ENCODE measurements at places on chromosomes 1 and 21.

DNA sequence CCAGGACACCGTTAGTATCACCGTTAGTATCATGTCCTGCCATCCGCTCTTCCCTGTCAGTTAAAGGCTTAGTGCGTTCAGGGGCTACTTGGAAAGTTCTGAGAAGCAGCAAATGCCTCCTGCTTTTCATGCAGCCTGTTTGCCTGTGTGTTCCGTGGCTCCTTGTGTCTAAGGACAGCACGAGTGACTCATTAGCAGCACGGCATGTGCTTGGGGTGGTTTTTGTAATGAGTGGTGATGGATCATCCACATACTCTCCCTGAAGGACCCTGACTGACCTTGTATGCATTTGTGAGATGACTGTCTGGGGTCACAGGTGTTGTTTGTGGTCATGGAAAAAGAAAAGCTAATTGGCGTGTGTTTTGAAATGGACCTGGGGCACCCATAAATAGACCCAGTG lies 221.9 kb downstream of the PBX1 start:
- no peak for DNase-seq

GRCh38 chr1:218537122-218537913 lies 192.2 kb downstream of the TGFB2 start:
- no peak for DNase-seq

DNA sequence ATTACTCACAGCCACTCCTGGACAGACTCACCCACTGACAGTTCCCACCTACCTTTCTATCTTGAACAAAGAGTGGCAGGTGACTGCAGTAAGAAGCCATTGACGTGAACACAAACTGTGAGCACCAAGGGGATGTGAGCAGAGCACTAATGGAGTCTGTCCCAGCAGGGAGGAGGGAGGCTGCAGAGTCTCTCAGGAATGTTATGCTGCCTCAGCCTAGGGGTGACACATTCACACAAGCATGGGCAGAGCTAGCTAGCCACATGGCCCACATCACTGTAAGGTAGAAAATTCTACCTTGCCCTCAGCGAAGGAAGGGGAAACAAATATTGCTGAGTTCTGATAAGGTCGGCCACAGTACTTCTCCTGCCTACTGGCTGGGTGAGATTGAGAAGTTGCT lies 56.8 kb upstream of the PTGFRN start:
- no peak for DNase-seq

DNA sequence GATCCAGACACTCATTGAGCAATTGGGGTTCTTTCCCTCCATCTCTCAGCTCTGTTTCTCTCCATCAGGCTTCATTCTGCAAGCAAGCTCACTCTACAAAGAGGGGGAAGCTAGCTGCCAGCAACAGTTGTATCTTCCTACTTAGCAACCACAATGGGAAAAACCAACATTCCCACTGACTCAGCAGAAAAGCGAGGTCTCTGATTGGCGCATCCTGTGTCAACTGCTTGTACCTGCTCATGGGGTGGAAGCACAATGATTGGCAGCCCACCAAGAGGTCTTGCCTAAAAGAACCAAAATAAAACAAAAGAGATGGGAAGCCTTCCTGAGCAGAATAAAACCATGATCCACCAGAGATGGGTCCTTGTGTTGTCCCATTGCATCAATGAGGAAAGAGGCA lies 4.0 kb upstream of the CDA start:
- no peak for DNase-seq

- no peak for DNase-seq
These were observed 77.3 kb upstream of the GALNT2 start for GRCh38 chr1:229989591-229990248.

- DNase-seq: no peak
These were observed 6.0 kb downstream of the KLHDC8A start for GRCh38 chr1:205350691-205351141.

DNA sequence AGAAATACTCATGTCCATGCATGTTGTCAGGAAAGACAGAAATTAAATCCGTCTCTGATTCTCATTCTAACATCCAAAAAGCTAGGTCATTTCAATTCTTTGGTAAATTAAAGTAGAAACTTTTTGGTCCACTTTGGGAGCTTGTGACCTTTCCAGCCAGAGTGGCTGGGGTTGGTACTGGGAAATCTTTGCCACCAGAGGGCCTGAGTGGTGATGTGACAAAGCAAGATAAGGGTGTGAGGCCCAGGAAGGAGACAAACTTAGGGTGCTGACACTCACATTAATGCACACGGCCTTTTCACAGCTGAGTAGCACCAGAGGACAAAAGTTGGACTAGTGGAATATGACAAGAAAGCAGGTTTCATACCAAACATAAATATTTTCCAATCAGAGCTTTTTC lies 144.3 kb downstream of the DNM3 start:
- DNase-seq: peak; percentile 37

DNA sequence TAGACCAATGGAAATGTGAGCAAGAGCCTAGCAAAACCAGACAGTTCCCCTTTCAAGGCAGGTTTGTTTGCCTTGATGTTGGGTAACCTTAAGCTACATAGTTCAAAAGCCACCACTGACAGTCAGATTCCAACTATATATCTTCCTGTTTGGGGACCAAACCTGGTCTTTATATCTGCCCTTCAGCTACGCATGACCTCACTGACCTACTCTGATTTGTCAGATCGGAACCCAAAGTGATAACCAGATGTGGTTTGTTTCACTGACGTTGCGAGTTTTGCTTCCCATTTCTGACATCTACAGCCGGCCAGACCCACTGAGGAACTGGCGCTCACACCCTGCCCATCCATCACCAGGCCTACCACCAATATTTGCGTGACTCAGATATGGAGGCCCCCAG lies 361.1 kb upstream of the CHRM3 start:
- DNase-seq: peak; percentile 1

DNA sequence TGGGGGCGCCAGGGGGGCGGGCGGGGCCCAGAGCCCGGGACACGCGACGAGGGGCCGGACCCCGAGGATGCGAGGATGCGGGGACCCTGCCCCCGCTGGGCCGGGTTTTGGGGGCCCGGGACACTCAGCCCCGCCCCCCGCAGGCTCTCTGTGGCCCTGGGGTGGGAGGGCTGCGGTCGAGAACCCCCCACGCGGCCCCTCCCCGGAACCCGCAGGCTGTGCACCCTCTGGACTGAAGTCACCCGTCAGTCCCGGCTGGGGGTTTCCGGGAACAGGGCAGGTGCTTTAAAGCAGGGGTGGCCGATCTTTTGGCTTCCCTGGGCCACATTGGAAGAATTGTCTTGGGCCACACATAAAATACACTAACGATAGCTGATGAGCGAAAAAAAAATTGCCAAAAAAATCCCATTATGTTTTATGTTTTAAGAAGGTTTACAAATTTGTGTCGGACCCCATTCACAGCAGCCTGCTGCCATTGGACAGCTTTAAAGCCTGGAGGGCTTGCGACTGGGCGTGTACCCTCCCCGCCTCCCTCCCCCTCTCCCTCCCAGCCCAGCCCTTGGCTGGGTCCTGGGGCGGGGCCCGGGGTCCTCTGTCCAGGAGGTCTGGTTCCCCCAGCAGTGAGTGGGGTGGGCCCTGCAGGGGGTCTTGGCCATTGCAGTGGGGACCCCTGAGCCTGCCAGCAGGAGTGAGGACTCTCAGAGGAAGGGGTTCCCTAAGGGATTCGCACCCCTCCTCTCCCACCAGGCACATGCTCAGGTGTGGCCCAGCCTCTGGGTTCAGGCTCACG lies 21.6 kb upstream of the C1orf159 start:
- peak; percentile 75 for DNase-seq

- peak; percentile 47 for DNase-seq
These were observed 1.9 kb upstream of the SAMSN1 start for GRCh38 chr21:14547834-14548513.

- no peak for DNase-seq
These were observed 18.8 kb upstream of the ECE1 start for GRCh38 chr1:21308847-21309652.

GRCh38 chr1:207172321-207172720 lies 68.3 kb downstream of the C4BPA start:
- no peak for DNase-seq

GRCh38 chr1:224399887-224400286 lies 34.7 kb downstream of the WDR26 start:
- DNase-seq: no peak

- DNase-seq: no peak
These were observed 20.7 kb downstream of the IGSF21 start for GRCh38 chr1:18128298-18128697.

DNA sequence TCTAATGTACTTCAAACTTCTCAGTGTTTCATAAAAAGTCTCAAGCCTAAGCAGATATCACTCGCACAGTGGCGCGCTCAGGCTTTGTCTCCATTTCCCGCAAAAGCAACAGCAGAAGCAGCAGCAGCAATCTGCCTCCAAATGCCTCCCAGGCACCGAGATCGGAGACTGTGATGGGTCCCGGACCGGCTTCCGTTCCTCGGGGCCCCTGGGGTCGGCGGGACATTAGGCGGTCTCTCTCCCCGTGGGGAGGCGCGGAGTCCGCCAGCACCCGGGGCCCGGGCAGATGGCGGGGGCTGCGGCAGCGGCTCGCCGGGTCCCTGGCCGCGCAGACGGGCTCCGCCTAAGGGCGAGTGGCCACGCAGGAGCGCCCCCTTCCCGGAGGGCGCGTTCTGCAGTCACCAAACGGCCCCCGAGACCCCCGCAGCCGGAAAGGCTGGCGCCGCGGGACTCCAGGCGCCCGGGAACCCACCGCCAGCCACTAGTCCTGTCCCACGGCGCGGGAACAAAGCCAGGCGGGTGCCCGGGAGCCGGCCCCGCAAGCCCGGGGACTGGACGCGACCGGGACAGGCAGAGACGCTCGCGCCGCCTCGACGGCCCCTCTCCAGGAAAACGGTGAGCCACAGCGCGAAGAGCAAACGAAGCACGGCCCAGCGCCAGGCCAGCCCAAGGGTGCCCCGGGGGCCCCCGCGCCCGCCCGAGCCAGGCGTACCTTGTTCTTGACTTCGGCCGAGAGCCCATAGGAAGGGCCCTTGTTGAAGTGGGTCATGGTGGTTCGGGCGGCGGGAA lies 590 bp downstream of the CNN3 start:
- DNase-seq: no peak

- no peak for DNase-seq
These were observed 4.8 kb upstream of the TNN start for GRCh38 chr1:175062858-175063257.

DNA sequence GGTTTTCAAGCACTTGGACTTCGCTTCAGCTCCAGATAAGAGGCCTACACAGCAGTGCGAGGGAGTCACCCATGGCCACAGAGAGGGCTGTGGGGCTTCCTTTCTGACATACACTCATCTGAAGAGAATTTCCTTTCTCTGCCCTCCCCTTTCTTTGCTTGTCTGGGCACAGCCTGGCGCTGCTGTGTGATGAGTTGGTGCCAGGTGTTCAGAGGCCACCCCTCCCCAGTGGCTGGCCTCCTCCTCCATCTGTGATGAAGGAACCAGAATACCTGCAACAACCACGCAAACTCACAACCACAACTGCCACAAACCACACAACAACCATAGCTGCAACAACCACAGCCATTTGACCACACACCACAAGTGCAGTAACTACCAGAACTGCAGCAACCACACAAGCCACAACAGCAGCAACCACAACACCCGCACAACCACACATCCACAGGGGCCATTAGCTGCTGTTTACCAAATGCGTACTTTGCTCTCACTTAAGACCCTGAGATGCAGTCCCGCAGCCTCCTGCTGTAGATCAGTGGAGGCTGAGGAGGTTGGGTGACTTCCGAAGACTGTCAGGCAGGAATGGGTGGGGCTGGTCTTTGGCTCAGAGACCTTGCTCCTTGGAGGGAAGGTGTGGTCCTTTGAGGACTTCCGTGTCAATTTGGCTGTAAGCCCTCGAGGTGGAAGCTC lies 71.1 kb downstream of the IER5 start:
- peak; percentile 45 for DNase-seq

DNA sequence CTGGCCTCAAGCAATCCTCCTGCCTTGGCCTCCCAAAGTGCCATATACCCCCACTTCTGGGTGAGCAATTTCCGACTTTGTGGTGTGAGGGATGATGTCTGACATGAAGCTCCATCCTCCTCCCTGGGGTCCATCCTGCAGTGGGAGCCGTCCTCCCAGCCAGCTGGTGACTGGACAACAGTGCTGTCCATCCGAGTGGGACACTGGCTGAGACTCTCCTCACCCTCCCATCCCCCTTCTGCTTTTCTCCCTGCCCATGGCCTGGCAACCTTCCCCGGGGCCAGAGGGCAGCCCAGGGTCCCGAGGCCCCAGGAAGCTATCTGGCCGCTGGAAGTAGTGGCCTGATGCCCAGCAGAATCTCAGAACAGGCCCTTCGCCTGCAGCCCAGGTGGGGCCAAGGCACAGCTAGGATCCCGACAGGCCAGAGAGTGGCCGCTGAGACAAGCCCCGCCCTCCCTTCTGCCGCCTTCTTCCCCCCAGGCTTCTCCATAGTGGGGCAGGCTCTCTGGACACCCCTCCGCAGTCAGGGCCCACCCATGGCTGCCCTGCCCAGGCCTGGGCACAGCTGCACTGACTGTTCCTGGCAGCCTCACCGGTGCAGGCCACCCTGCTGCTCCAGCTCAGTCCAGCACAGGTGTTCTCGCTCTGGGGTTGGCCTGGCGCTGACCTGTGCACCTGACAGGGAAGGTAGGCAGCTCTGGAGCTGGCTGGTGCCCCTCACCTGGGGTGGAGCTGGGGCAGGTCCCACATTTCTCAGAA lies 8.4 kb upstream of the FAAP20 start:
- DNase-seq: no peak

DNA sequence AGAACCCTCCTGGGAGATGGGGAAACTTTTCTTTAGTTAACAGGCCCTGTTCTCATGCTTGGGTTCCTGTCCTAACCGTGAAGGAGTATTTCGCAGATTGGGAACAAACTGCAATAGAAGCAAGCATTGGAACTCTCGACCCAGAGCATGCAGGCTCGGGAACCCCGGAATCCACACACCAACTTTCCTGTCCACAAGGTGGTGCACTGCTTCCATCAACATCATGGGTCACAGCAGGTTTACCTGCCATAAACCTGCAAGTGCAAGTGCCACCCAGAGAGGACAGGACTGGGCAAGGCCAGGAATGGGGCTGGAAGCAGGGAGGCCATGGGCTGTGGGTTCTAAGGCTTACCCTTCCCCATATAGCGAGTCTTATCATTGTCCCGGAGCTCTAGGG lies 6.9 kb downstream of the ENO1 start:
- DNase-seq: no peak

GRCh38 chr1:164723296-164723798 lies 164.4 kb downstream of the PBX1 start:
- no peak for DNase-seq

DNA sequence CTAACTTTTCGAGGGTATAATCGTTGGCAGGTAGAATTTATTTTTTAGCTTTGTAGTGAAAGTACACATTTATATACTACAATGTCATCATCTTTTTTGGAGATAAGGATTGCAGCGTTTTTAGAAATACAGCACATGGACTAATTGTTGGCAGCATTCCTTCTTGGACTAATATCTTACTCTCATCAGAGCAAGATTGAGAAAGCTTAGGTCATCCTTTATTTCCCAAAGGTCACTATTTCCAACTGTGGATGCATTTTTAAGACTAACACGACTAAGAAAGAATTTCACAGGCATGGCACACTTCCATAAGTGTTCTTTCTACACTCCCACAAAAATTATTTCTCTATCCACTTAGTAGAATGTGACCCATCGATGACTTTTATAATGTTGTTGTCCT lies 732.3 kb downstream of the NCAM2 start:
- no peak for DNase-seq

- no peak for DNase-seq
These were observed 206.5 kb downstream of the TNR start for GRCh38 chr1:175536921-175537320.

- DNase-seq: no peak
These were observed 518.5 kb downstream of the SMYD3 start for GRCh38 chr1:245988393-245989078.

All from GM12865 (cell line).